ENCODE measurements at places on chromosomes 3 and 15. TPM values are rescaled to one million over a fixed set of nuclear protein-coding genes. Genes with fewer than 3 reads are reported as not detected.

The CCR3 gene
- total RNA-seq = not detected

The PRR20G gene
- not detected for total RNA-seq

The MEIS2 gene
- 65.4 TPM for total RNA-seq

The RASGRP1 gene
- total RNA-seq = 1.2 TPM

The MAGEL2 gene
- total RNA-seq = not detected

The HTR3E gene
- total RNA-seq = not detected

The BTBD1 gene
- 81.5 TPM for total RNA-seq

The SCG5 gene
- 10.7 TPM for total RNA-seq

The LSMEM2 gene
- not detected for total RNA-seq

The GOLGA8M gene
- total RNA-seq = not detected

The EOMES gene
- not detected for total RNA-seq

The KBTBD8 gene
- 4.3 TPM for total RNA-seq

The CHRNA7 gene
- not detected for total RNA-seq

The SEMA7A gene
- total RNA-seq = 86.2 TPM

The OXSR1 gene
- total RNA-seq = 29.7 TPM

The TTC21A gene
- 6.0 TPM for total RNA-seq

The VEPH1 gene
- total RNA-seq = 92.5 TPM

The XCR1 gene
- not detected for total RNA-seq

The PATL2 gene
- not detected for total RNA-seq

The UNC13C gene
- not detected for total RNA-seq

The CPB1 gene
- not detected for total RNA-seq

The LIPC gene
- total RNA-seq = 0.53 TPM

The EFHB gene
- total RNA-seq = not detected

The FEZF2 gene
- not detected for total RNA-seq

The ATP8B4 gene
- 4.4 TPM for total RNA-seq

The SLC4A7 gene
- 10.6 TPM for total RNA-seq

The CFAP161 gene
- total RNA-seq = not detected

The EPHA3 gene
- total RNA-seq = 0.71 TPM

All from myometrial cell (primary cell).